ENCODE measurements at places on chromosomes 1 and 21.

- DNase-seq: no peak
Measured at GRCh38 chr1:213994888-213995287, 7.1 kb downstream of the PROX1 start.

DNA sequence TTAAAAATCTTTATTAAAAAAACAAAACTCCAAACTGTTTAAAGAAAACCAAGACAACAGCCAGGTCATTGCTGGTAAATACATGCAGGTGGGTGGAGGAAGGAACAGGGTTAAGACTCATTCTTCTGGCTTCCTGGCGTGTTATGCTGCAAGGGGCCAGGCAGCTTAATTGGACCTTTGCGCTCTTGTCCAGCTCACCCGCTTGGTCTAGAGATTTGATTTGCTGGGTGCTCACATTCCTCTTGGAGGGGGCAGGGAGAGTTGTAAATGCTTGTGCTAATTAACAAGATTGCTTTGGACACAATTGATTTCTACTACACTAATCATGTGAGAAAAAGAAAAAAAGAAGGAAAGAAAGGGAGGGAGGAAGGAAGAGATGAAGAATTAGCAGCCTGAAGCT lies 10.5 kb downstream of the CEP104 start:
- no peak for DNase-seq

GRCh38 chr1:167052389-167052788 lies 37.8 kb downstream of the GPA33 start:
- DNase-seq: no peak

- DNase-seq: no peak
Measured at GRCh38 chr1:44043176-44044070, 12.2 kb upstream of the SLC6A9 start.

DNA sequence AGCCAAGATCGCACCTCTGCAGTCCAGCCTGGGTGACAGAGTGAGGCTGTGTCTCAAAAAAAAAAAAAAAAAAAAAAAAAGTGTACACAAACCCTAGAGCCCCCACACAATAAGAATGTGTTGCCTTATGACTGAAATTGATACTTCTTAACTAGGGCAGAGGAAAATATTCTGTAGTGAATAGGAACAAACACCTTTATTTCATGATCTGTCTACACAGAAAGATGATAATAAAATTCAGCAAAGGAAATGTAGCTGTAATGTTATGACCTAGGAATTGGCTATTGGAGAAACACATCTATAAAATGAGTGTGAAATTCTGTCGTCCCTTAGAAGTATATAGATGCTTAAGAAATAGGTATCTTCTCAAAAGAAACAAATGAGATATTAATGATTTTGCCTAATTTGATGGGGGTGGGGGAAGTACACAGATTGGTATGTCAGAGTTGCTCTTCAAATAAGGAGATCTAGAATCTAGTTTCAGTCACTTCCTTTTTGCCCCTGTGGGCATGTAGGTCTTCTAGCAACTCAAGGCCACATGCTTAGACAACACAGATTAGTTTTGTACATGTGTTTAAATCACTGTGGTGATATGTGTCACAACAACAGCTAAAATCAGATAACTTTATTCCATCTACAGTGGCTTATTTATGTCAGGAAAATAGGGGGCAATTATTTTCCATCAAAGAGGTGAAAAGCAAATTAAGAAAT lies 10.7 kb upstream of the GPR25 start:
- no peak for DNase-seq

DNA sequence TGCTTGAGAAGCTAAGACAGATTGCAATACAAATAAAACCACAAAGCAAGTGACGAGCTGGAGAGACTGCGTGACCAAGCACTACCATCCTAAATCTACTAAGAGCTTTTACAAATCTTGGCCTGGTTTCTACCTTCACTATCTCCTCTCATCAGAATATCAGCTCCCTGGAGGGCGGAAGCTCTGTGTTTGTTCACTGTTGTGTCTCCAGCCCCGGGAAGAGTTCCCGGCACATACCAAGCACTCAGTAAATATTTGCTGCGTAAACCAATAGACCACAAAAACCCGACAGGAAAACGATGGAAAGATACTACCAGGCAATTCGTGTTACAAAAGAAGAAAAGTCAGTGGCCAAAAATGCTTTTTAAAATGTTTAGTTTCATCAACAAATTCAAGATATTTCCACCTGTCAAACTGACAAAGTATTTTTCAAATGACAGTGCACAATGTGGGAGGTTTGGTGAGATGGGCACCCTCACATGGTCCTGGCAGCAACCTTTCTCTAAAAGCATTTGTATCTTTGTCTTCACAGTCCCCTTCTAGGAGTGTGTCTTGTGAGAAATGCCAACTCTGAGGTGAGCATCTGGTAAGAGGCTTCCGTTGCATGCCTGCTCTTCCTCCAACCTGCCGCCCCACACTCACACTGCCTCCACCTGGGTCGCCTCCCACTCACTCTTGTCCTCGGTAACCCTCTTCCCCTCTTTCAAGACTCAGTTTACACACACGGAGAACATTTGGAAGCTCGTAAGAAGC lies 34.7 kb downstream of the SLC1A7 start:
- DNase-seq: no peak

- no peak for DNase-seq
Measured at GRCh38 chr1:11468878-11469277, 10.1 kb upstream of the DISP3 start.

DNA sequence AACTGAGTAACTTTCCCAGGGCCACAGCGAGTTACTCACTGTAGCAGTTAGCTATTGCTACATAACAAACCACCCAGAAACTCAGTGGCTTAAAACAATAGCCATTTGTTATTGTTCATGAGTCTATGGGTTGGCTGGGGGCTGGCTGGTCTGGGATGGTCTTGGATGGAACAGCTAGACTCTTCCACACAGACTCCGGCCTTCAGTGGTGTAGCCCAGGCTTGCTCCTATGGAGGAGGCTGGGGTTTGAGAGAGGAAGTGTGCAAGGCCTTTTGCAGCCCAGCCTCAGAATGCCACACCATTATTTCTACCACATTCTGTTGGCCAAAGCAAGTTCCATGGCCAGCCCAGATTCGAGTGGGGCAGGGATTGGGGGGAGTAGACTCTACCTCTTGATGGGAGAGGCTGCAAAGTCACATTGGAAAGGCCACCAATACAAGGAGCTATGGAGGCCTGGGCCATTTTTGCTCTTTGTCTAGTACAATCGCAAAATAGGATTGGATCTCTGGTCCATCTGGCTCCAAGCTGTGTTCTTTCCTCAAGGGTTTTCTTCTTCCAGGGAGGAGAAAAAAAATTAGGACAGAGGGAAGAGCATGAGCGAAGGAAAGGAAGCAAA lies 37.5 kb upstream of the TTC22 start:
- DNase-seq: no peak

- DNase-seq: no peak
Measured at GRCh38 chr1:157439302-157439954, 112.9 kb downstream of the FCRL5 start.

DNA sequence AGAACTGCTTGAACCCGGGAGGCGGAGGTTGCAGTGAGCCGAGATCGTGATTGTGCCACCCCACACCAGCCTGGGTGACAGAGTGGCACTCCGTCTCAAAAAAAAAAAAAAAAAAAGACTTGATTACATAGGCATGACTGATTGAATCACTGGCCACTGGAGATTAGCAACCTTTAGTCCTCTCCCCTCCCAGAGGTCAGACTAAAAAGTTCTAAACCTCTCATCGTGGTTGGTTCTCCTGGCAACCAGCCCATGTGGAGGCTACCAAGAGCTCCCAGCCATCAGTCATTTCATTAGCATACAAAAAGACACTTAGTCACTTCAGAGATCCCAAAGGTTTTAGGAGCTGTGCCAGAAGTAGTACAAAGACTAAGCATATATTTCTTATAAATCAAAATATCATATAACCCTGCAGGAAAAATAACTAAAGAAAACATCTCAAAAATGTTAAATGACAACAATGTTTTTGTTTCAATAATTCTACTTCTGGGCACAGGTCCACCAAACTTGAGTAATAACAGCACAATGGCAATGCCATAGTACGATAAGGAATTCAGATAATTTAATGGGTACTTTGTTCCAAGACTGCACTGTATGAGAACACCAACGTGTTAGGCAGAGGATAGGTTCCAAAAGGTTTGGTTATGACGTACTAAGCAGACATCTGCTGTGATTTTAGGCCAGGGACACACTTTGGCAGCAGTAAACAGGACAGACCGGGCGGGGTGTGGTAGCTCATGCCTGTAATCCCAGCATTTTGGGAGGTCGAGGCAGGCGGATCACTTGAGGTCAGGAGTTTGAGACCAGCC lies 18.1 kb downstream of the USP48 start:
- no peak for DNase-seq

GRCh38 chr1:60911966-60912697 lies 170.2 kb upstream of the NFIA start:
- peak; percentile 75 for DNase-seq

DNA sequence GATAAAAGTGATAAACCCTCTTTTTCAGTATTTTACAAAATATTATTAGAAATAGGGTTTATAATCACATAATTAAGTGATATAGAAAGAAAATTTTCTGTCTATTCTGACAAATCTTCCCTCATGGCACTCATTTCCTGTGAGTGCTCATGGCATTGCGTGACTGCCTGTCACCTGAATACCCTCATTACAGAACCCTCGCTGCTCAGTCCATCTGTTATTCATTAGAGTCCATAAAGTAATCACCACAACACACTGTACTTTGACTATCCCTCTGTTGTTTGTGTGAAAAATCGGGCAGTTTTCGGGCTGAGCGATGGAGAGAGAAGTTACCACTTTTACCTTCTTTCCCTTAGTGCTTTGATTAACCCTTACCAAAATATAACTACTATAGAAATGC lies 100.4 kb upstream of the BRINP3 start:
- no peak for DNase-seq

DNA sequence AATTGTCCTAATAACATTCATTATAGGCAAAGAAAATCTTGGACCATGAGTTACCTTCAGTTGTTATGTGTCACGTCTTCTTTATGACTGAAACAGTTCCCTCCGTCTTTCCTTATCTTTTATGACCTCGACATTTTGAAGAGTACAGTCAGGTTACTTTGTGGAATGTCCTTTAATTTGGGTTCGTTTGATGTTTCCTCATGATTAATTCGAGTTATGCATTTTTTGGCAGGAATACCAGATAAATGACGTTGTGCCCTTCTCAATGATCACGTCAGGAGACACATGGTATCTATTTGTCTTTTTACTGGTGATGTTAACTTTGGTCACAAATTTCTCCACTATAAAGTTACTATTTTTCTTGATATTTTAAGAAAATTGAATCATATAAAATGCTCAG lies 17.3 kb upstream of the KLF17 start:
- no peak for DNase-seq

GRCh38 chr1:116825207-116825719 lies 71.0 kb downstream of the CD2 start:
- DNase-seq: no peak

- DNase-seq: peak; percentile 67
Measured at GRCh38 chr1:41371630-41372599, 10.7 kb downstream of the FOXO6 start.

GRCh38 chr1:173507205-173507846 lies 30.2 kb downstream of the PRDX6 start:
- DNase-seq: no peak

DNA sequence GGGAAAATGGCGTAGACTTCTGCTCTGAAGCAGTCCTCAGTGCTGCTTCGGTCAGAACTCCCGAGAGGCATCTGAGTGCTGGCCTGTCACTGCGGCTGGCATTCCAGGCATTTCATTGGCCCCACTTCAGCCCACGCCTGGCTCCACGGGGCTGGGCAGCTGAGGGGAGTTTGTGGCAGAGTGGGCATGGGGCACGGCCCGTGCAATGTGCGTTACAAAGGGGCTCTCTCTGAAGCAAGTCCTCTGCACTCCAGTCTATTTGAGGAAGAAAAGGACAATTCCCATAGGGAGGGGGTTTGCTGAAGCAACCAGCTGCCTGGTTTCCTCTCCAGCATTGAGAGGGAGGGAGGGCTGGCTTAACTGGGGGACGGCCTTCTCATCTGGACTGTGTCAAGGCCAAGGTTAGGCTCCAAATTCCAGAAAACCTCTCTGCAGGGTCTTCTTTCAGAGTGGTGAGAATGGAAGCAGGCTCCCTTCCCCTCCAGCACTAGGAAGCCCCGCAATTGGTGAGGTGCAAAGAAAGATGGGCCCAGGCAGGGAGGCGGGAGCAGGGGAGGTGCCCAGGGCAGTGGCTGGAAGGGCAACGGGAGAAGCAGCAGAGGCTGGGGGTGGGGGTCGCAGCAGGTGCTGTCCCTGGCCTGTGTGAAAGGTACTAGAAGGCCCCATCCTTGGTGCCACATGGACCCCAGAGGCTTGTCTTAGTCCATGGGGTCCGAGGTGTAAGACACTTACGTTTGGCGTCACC lies 21.1 kb upstream of the GPR157 start:
- no peak for DNase-seq

- DNase-seq: no peak
Measured at GRCh38 chr1:15070145-15070748, 83.3 kb upstream of the TMEM51 start.

DNA sequence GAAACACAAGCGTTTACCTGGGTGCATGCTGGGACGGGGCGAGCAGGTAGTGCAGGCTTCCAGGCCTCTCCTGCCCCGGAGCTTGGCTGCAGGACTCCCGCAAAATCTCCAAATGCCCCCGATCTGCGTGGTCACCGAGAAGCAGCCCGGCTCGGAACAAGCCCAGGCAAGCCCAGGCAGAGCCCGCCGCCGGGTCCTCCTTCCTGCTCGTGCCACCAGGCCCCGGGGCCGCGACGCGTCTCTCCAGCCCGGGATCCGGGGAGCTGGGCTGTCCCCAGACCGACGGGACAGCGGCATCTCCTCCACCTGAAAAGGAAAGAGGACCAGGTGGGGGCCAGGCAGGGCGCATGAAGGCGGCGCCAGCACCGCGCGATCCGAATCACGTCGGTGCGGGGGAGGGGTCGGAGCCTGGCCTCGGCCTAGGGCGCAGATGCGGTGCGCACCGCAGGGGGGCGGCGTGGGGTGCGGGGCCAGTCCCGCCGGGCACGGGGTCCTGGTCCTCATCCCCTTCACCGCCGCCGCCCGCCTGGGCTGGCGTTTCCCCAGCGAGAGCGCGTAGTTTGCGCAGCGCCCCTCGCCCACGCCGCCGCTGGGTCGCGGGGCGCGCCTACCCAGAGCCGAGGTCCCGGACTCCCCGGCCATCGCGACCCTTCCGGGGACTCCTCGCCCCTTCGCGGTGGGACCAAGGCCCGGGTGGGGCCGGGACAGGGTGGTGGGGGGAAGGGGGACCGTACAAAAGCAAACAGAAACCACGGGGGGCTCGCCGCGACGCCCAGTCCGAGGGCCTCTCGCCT lies 52.4 kb upstream of the H6PD start:
- DNase-seq: no peak

GRCh38 chr1:206883160-206883559 lies 14.1 kb upstream of the IL24 start:
- DNase-seq: no peak

GRCh38 chr1:156262461-156263287 lies 14.8 kb upstream of the PAQR6 start:
- DNase-seq: no peak

GRCh38 chr1:16321176-16321867 lies 31.0 kb downstream of the FBXO42 start:
- DNase-seq: no peak

GRCh38 chr1:55427606-55428005 lies 212.4 kb upstream of the USP24 start:
- no peak for DNase-seq

All from NCI-H1436 treated with DMSO at 0.1 percent for 48 hours (cell line).